IMR-90 (cell line): ENCODE measurements at places on chromosomes 5 and 9. TPM values are rescaled to one million over a fixed set of nuclear protein-coding genes. Genes with fewer than 3 reads are reported as not detected.

- H3K4me1 ChIP-seq, result no peaks in the 10 kb centered on the region
- no peak overlapping the region for H3K4me3 ChIP-seq
- no peaks in the 10 kb centered on the region for H3K36me3 ChIP-seq
- H3K27ac ChIP-seq, result no peak overlapping the region
- no peak for DNase-seq
- no peaks in the 10 kb centered on the region for H3K27me3 ChIP-seq
Measured at GRCh38 chr5:61991430-61991829, 314.6 kb upstream of the KIF2A start.

GRCh38 chr9:115615000-115615401 is 497.0 kb upstream of the TNC start:
- H3K27ac ChIP-seq, result peak overlapping the region; percentile 97
- H3K4me1 ChIP-seq, result peaks cover 20% of the 10 kb centered on the region
- peak; percentile 45 for DNase-seq
- no peaks in the 10 kb centered on the region for H3K36me3 ChIP-seq

- H3K27ac ChIP-seq, result no peak overlapping the region
- H3K27me3 ChIP-seq, result no peaks in the 10 kb centered on the region
- no peak for DNase-seq
- H3K36me3 ChIP-seq, result peaks cover 12% of the 10 kb centered on the region; the same call in 1 of the 2 replicates
Measured at GRCh38 chr5:177093082-177093712, 6.5 kb downstream of the FGFR4 start.

- DNase-seq, result no peak
- H3K27me3 ChIP-seq, result no peaks in the 10 kb centered on the region
- no peak overlapping the region for H3K27ac ChIP-seq
- peaks cover 27% of the 10 kb centered on the region for H3K36me3 ChIP-seq
- H3K4me3 ChIP-seq, result no peak overlapping the region
- H3K4me1 ChIP-seq, result peaks cover 7% of the 10 kb centered on the region
Measured at GRCh38 chr9:131237291-131237690, 39.0 kb downstream of the FAM78A start.

Gene SEMA6A
- 0.27 and 0.50 TPM in 2 replicates for polyA plus RNA-seq
